Activated CD4-positive, alpha-beta T cell treated with anti-CD3 and anti-CD28 coated beads, Interleukin-2, amount 50 U/mL, for 48 hours (primary cell): ENCODE measurements at places on chromosomes 2 and 18.

DNA sequence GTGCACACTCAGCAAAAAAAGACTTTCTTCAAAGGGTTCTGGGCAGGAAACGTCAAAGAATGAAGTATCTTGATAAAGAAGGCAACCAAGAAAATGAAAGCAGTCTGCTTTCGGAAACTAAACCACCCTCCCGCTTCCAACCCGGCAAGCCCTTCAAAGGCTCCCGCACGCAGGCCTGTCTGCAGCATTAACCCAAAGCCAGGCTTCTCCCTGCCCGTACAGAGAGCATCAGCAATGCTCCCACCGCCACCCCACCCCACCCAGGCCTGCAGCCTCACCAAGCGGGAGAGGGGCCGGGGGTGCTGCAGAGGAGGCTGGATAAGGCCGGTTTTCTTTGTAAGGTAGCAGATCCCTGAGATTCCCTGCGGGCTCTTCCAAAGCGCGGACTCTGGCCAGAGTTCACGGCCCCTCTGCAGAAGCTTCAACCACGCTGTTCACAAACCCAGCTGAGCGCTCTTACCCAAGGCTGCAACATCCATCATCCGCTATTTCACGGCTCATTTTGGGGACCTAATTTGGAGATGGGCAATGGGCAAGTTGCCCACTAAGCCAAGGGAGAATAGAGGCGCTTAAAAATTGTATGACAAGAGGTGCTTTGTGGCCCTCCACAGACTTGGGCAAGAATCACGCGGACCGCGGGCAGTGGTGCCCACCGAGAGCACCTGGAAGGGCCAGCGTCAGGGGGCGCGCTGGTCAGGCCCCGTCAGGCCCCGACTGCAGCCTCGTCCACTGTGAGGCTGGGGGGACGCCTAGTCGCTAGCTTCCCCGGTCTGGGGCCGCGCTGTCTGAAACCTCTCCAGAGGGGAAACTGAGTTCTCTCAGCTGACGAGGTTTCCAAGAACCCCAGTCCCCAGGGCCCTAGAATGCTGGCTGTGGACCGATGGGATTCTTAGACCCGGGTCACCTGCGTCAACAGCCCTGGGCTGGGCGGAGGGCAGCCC is 225.4 kb upstream of the ID2 start:
- DNase-seq = peak; percentile 55

- DNase-seq = peak; percentile 23
Observed at GRCh38 chr2:118221536-118222272, 133.4 kb downstream of the INSIG2 start.

- no peak for DNase-seq
Observed at GRCh38 chr2:524442-524841, 152.8 kb downstream of the TMEM18 start.

GRCh38 chr18:58805467-58806187 is 59.0 kb upstream of the ZNF532 start:
- no peak for DNase-seq

DNA sequence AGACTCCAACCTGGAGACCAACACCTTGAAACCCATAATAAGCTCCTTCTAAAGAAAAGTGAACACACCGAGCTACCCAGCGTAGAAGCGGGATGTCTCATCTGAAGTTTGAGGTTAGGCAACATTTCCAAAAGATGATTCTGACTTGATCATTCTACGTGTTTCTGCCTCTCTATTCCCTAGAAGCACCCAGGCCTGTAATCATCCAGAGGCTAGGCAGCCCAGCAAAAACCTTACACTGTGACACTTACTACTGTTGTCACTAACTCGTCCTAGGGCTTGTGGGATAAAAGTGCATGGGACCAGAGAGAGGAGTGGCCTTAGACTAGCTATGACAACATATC is 1.4 kb downstream of the ZBTB14 start:
- DNase-seq = peak; percentile 12

- DNase-seq = peak; percentile 42
Observed at GRCh38 chr2:86622519-86623042, 1.1 kb downstream of the RNF103 start.

DNA sequence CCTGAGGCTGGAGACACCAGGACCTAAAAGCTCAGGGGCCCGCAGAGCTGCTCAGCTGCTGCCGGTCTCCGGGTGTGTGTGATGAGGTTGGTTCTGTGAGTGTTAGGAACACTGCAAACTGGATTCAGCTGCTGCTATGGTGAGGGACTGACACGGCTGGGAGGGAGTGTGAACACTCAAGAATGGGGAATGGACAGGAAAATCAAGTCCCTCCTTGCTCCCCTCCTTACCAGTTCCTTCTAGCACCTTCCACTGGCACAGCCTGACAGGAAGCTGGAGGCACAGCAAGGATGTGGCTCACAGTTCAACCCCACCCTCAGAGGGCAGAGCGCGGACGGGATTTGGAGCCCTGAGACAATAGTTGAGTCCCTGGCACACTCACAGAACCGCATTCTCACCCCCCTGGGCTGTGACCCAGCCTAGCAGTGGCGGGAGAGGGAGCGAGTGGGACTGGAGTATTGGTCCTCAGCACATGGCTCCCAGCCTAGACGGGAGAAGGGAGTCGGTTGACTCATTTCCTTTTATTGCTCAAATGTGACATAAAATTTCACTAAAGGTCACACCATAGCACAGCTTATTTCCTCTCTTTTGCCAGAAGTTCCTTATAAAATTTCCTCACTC is 42.5 kb downstream of the LRRC30 start:
- no peak for DNase-seq

- no peak for DNase-seq
Observed at GRCh38 chr2:229725716-229726574, 11.6 kb upstream of the DNER start.
